SK-N-MC (cell line): ENCODE measurements at places on chromosomes 2 and 18.

GRCh38 chr18:63229971-63230370 lies 89.6 kb downstream of the BCL2 start:
- no peak for DNase-seq

- no peak for DNase-seq
Measured at GRCh38 chr18:2256577-2256976, 314.7 kb downstream of the METTL4 start.

GRCh38 chr18:43211059-43211458 lies 66.2 kb downstream of the SYT4 start:
- DNase-seq = no peak

DNA sequence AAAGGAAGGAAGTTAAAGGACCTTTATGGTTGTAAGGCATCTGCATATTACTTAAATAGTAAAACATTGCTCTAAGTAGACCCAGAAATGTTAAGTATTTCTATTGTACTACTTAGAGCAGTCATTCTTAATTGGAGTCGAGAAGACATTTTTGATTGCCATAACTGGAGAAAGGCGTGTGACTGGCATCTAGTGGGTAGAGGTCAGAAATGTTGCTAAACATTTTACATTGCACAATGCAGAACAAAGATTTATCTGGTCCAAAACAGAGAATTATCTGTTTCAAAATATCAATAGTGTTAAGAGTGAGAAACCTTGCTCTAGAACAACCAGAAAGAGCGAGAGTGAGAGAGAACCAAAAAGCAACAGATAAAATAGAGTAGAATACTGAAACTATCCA lies 23.3 kb upstream of the ROCK1 start:
- no peak for DNase-seq

GRCh38 chr2:164972216-164972615 lies 16.9 kb upstream of the SLC38A11 start:
- no peak for DNase-seq

- DNase-seq = no peak
Measured at GRCh38 chr2:22281033-22281432, 1103.9 kb upstream of the KLHL29 start.

- DNase-seq = no peak
Measured at GRCh38 chr18:10776493-10776892, 250.7 kb downstream of the NAPG start.
